Activated effector memory CD4-positive, alpha-beta T cell treated with Interleukin-2 at 50 U/mL for 16 hours (primary cell): ENCODE measurements at places on chromosomes 12 and 14.

GRCh38 chr14:96582995-96583394, 80.8 kb downstream of the PAPOLA start:
- DNase-seq: no peak

DNA sequence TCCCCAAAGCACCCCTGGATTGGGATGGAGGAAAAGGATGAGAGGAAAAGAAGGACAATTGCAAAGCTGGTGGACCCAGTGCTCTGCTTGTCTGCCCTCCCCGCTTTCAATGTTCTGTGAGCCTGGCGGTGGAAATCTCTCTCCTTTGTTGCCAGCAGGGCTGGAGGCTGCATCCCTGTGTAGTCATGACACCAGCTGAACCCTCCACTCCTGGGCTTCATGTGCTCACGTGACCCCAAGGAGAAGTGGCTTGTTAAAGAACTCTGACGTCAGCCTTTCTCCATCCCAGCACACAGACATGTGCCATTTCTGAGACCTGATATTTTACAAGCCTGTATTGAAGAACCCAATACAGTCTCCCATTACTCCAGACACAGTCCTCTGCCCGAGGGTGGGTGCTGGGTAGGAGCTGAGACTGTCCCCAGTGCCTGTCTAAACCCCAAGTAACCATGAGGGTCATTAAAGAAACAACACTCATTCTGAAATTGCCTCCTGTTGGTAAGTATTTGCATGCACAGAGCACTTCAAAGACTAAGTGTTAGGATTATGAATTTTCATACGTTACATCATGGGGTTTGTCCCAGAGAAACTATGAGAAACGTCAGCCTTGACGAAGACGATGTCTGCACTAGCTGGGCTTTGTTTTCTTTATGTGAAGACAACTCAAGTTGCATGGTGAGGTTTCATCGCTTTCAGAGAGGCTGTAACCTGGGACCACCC, 21.7 kb downstream of the GALNT16 start:
- no peak for DNase-seq

- no peak for DNase-seq
These were observed 573 bp downstream of the ARL6IP4 start for GRCh38 chr12:122981036-122981471.

- DNase-seq: no peak
These were observed 326.1 kb downstream of the FSCB start for GRCh38 chr14:44180975-44181374.

DNA sequence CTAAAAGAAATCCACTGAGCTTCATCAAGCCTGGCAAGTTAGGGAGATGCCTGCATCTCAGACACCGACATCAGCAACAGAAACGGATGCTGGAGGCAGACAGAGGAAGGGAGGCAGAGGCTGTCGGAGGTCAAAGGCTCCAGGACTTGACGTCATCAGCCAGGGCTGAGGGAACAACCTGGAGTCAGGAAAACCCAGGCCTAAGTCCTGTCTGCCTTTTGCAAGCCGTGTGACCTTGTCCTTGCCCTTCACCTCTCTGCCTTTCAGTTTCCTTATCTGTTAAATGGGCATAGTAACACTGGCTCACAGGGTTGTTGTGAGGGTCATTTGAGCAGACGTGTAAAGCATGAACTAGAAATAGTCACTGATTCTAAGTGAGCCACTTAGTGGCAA, 194.2 kb downstream of the BCL11B start:
- no peak for DNase-seq

GRCh38 chr14:101031721-101032120, 128.2 kb upstream of the RTL1 start:
- DNase-seq: no peak
